ENCODE measurements at places on chromosomes 2 and 18.

DNA sequence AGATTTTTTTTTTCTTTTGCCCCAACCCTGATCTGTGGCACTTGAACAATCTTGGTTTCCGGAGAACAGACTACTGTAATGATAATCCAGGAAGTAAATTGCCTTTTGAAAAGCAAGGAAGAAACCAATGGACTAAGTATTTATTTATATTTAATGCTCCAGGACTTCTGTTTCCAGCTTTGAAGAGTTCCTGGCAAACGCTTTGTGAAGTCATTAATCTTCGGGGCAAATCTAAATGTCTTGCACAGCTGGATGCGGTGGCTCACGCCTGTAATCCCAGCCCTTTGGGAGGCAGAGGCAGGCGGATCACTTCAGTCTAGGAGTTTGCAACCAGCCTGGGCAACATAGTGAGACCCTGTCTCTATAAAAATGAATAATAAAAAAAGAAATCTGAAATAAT is 135.1 kb upstream of the GATA6 start:
- no peak overlapping the region for H3K27ac ChIP-seq
- no peak overlapping the region for H3K4me3 ChIP-seq
- DNase-seq, result no peak

GRCh38 chr2:65662654-65663432 is 230.4 kb upstream of the SPRED2 start:
- H3K27me3 ChIP-seq, result no peaks in the 10 kb centered on the region
- no peaks in the 10 kb centered on the region for H3K36me3 ChIP-seq
- H3K27ac ChIP-seq, result no peak overlapping the region
- DNase-seq, result no peak
- no peak overlapping the region for H3K4me3 ChIP-seq
- H3K4me1 ChIP-seq, result no peaks in the 10 kb centered on the region

- no peaks in the 10 kb centered on the region for H3K36me3 ChIP-seq
- no peaks in the 10 kb centered on the region for H3K4me1 ChIP-seq
- no peak for DNase-seq
- no peak overlapping the region for H3K4me3 ChIP-seq
These were observed 13.7 kb downstream of the COLEC11 start for GRCh38 chr2:3608373-3609278.

DNA sequence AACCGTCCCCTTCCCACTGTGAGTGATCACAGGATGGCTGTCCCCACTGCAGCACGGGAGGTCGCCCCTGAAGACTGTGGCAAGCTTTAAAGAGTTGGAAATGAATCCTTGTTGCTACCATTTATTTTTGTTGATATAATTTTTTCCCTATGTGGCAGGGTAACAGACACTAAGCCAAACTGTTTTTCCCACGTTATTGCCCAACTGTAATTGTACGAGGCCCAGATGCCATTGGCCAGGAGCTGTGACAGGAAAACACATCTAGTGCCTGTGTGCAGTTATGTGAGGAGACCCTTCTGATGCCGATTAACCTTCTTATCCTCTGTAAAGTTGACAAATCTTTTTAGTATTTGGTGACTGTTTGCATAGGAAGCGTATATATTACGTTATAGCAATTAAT is 44.2 kb downstream of the MRPS9 start:
- no peaks in the 10 kb centered on the region for H3K4me1 ChIP-seq
- no peaks in the 10 kb centered on the region for H3K27me3 ChIP-seq
- H3K36me3 ChIP-seq, result no peaks in the 10 kb centered on the region
- no peak overlapping the region for H3K27ac ChIP-seq
- no peak overlapping the region for H3K4me3 ChIP-seq

GRCh38 chr2:8456151-8457091 is 225.4 kb upstream of the ID2 start:
- no peak overlapping the region for H3K4me3 ChIP-seq
- peaks cover 29% of the 10 kb centered on the region for H3K27me3 ChIP-seq
- no peaks in the 10 kb centered on the region for H3K36me3 ChIP-seq
- peaks cover 4% of the 10 kb centered on the region for H3K4me1 ChIP-seq
- no peak for DNase-seq
- no peak overlapping the region for H3K27ac ChIP-seq
